Pancreas (tissue), 10 donors: ENCODE measurements at places on chromosomes 13 and 19. TPM values are rescaled to one million over a fixed set of nuclear protein-coding genes. Genes with fewer than 3 reads are reported as not detected.

DCT gene
- 0.25 TPM for total RNA-seq

OR7A5 gene
- total RNA-seq = not detected

DNA sequence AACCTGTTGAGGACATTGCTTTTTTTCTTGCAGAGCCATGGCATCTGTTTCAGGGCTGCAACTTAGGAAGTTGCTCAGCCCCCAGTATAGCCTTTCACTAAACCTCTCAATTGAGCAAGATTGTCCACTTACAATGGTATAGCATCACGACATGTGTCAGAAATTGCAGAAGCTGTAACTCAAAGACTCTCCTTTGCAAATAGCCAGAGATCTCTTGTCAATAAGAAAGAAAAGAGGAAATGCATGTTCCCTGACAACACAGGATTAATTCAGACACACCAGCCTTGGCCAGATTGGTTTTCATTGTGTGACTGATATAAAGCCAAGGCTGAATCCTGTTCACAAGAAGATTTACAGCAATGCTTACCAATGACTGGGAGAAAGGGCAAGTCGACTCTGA lies 38.7 kb upstream of the CYSLTR2 start:
- H3K4me1 ChIP-seq = no peaks in the 10 kb centered on the region
- no peaks in the 10 kb centered on the region for H3K36me3 ChIP-seq
- no peak for DNase-seq
- H3K27me3 ChIP-seq = no peaks in the 10 kb centered on the region

GRCh38 chr13:64339373-64340063 lies 2890.6 kb downstream of the PCDH9 start:
- no peak for DNase-seq
- H3K27ac ChIP-seq = no peak overlapping the region
- H3K27me3 ChIP-seq = no peaks in the 10 kb centered on the region
- no peaks in the 10 kb centered on the region for H3K36me3 ChIP-seq

DNA sequence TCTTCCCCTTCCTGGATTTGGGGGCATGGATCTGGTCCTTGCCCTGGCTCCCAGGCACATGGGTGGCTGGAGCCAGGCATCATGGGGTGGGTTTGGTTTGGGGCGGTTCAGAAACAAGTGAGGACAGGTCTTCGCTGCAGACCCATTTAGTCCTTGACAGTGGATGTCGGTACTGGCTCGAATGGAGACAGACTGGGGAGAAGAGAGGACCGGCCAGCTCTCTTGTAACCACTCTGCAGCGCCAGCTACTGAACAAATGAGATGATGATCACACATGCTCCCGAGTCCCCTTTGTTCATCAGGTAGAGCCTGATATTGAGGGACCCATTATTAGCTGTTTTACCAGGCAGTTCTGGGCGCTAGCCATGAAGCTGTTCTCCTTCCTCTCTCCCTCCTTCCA lies 64.5 kb downstream of the CHST8 start:
- peaks cover 8% of the 10 kb centered on the region for H3K27me3 ChIP-seq
- no peaks in the 10 kb centered on the region for H3K36me3 ChIP-seq
- no peak for DNase-seq
- H3K4me3 ChIP-seq = no peak overlapping the region
- no peak overlapping the region for H3K27ac ChIP-seq
- H3K4me1 ChIP-seq = no peaks in the 10 kb centered on the region
